ENCODE measurements at places on chromosomes 16 and 17.

GRCh38 chr17:12826431-12826830 lies 37.1 kb downstream of the ARHGAP44 start:
- no peak for DNase-seq

- DNase-seq, result no peak
These were observed 11.2 kb upstream of the EEF2K start for GRCh38 chr16:22194707-22195444.

GRCh38 chr16:86593913-86594620 lies 15.7 kb downstream of the FOXL1 start:
- DNase-seq, result no peak

DNA sequence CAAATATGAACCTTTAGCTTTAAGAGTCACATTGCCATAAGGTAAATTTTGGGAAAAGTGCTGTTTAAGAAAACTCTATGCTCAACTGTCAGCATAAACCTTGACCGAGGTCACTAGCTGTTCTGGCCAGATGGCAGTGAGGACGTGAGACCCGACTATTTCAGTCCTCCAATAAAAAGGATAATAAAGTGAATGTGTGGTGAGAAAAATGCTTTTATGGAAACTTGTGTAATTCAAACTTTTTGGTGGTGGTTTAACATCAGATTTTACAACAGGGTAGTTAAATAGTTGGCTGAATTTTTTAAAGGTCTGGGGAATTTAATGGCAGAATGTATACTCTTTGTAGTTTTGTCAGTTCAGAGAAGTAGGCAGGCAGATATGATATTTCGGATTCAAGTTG lies 391.1 kb downstream of the PMP22 start:
- no peak for DNase-seq

GRCh38 chr16:15052747-15053476 lies 3.0 kb downstream of the NTAN1 start:
- no peak for DNase-seq

DNA sequence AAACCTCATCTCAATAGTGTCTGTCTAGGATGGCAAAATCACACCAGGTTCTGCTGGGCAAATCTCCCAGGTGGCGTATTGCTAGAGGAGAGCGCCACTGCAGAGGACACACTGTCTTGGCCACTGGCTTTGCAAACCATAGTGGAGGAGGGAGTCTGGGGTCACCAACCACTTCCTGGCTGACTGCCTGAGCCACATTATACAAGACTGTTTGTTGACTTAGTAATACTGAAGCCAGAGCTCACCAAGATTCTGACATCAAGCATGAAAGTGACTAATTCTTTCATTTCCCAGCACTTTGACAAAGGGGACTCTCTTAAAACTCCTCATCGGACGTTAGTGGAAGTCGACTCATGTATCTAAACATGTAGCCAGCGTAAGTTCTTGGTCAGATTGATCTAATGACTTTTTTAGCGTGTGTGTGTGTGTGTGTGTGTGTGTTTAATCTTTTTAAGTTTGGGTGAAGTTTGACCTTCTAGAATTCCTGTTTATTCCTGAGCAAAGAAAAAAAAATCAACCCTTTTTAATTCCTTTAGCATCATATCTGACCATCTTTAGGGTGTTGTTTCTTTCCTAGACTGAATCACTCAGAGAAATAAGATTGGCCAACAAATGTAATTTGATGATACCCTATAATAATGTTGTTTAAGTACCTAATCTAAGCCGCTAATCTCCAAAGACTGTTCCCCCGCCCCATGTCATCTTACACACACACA lies 13.7 kb downstream of the PITPNC1 start:
- DNase-seq, result no peak

DNA sequence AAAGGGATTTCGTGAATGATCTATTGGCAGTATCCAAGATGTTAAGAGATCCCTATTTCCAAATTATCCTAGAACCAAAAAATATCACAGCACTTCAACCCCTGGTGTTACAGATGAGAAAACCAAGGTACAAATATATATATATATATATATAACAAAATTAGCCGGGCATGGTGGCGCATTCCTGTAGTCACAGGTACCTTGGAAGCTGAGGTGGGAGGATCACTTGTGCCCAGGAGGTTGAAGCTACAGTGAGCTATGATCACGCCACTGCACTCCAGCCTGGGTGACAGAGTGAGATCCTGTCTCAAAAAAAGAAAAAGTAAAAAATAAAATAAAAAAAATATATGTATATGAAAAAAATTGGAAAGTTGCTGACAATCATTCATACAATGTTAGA lies 637 bp upstream of the CLN3 start:
- no peak for DNase-seq

DNA sequence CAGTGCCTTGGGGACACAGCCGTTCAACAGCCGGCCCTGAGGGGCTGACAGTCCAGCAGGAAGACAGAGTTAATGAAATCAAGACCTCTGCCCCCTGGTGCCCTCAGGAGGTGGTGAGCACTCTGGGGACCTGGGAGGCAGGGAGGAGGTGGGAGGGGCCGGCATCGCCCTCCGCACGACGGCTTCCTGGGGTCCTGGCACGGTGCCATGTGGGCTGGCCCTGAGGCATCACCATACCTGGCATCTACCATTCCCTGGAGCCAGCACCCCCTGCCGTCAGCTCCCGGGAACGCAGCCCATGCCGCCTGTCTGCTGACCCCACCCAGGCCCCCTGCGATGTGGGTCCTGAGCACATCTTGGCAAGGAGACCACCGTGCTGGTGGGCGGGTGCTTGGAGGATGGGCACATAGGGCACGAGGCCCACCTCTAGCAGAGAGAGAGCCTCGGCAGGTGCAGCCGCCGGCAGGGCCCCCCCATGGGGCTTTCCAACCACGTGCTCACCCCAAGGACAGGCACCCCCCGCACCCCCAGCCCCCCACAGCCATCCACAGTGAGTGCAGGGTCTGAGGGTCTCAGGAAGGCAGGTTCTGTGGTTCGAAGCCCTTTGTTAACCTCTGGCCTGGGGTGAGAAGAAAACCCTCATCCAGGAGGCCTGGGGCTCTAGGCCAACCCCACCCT lies 52.5 kb downstream of the ZFPM1 start:
- DNase-seq, result peak; percentile 53

DNA sequence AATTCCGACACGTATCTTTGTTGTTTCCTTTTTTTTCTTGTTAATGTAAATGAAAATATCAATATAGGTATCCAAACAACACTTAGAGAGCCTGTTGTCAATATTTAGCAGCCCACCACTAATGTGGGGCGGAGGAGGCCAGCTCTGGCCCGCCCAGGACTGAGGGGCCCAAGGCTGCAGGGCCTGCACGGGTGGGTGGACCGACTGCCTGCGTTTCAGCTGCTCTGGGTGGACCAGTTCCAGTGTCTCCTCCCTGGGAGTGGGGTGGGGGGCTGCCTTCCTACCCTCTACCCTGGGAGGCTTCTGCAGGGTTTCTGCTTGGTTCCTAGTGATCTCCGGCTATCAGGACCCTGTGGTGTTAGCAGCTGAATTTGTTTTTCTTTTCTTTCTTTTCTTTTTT lies 15.9 kb upstream of the ADGRG1 start:
- no peak for DNase-seq

DNA sequence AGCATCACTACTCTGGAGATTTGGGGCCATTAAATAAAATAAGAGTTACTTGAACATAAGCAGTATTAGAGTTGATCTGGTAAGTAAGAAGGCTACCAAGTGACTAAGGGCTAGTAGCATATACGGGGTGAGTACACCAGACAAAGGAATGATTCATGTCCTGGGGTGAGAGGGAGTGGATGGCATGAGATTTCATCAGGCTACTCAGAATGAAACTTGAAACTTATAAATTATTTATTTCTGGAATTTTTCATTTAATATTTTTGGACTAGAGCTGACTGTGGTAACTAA lies 2.3 kb downstream of the SLFN5 start:
- no peak for DNase-seq

- DNase-seq, result no peak
These were observed 252.6 kb upstream of the KCNJ16 start for GRCh38 chr17:69822314-69822875.

- no peak for DNase-seq
These were observed 748 bp downstream of the SMTNL2 start for GRCh38 chr17:4584917-4585637.

DNA sequence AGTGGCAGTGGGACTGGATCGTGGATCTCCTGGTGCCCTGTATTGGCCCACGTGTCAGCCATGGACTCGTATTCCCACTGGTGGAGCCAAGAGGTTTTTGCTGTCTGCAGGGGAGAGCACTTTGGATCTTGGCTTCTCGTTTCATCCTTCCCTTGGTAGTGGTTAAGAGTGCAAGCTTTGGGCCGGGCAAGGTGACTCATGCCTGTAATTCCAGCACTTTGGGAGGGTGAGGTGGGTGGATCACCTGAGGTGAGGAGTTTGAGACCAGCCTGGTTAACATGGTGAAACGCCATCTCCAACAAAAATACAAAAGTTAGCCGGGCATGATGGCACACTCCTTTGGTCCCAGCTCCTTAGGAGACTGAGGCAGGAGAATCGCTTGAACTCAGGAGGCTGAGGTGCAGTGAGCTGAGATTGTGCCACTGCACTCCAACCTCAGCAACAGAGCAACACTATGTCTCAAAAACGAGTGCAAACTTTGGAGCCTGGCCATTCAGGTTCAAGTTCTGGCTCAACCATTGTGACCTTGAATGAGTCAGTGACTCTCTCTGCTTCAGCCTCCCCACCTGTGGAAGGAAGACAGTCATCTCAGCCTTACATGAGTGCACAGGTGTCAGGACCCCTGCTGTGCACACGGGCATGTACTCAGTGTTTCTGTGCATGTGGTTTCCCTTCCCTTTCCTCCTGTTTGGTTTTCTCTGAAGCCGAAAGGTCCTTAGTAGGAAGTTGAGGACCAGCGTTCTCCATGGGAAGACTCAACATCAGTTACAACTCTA lies 57.4 kb downstream of the PLCG2 start:
- DNase-seq, result no peak

DNA sequence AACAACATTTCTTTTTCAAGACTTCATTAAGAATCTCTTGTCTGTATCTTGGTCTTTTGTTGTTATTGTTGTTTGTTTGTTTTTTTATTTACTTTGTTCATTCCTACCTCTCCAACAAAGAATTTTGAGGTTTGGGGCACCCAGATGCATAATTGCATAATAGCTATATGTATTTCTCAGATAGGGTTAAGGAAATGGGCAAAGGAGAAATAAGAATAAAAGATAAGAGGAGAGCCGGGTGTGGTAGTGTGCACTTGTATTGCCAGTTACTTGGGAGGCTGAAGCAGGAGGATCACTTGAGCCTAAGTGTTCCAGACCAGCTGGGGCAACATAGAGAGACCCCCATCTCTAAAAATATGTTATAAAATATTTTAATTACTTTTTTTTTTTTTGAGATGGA lies 30.5 kb downstream of the CDH1 start:
- DNase-seq, result no peak

DNA sequence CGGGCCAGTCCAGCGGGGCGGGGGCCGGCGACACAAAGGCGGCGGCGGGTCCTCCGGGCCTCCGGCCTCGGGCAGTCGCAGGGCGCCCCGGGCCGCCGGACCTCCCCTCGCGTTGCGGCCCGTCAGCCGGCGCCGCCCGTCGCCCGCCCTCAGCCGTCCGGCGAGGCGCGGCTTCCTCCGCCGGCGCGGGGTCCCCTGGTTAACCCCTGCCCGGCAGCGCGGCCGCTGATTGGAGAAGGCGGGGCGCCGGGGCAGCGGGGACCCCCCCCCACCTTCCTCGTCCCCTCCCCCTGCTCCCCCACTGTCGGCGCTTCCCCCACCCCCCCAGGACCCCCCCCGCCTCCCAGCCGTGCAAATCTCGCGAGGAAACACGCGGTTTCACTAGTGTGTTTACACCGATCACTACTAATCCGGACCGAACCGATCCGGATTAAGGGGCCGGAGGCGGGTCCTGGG lies at the start of gene TLK2:
Gene TLK2, plus strand, starts transcription at position 402 of the 456 bp plus-strand sequence. CDS start 2,301 bp downstream, outside the sequence.
- peak; percentile 63 for DNase-seq

DNA sequence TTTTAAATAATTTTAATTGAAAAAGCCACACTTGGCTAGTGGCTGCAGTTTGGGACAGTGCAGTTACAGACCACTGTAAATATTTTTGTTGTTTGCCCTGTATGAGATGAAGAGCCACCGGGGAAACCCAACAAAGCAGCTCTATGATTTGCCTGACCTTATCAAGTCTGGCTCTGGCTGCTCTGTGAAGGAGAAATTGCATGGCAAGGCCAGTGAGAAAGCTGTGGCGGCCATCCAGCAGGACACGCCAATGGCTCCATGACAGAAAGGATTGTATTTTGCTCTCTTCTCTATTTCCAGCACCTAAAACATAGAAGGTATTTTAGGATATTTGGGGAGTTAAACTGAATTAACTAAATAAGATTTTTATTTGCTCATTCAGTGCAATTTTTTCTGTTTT lies 330.0 kb upstream of the DYNLRB2 start:
- DNase-seq, result no peak

DNA sequence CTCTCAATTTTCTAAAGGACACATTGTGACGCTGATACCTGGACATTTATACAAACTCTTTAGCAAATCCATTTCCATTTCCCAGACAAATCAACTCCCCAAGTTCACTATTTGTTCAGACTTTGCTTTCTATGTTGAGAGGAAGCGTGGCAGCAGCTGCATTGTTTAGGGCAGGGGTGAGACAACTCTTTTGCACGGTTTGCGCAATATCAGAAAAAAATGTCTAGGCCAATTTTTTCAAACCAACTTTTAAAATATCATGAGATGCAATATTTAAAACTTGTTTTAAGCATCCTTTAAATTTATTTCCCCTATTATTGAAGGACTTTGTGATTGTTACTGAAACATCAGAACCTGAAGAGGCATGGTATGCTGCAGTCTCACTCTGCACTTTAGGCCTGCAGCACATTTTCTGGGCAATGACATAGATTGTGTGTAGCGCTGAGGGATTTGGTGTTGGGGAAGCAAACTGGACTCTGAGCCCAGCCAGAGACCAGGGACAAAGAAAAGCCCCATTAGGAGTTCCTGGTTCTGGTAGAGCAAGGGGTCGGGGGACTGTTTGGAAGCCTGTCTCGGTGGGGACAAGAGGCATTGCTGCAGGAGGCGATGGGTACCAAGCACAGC lies 6.4 kb upstream of the CCDC182 start:
- DNase-seq, result no peak

Data from activated T-cell treated with anti-CD3 and anti-CD28 coated beads for 1 hour (primary cell).